ENCODE measurements at places on chromosomes 12 and 14.

GRCh38 chr12:2383325-2384028 lies 330.7 kb downstream of the CACNA1C start:
- DNase-seq: no peak

GRCh38 chr12:28440081-28440608 lies 249.9 kb downstream of the CCDC91 start:
- no peak for DNase-seq

GRCh38 chr12:57823908-57824640 lies 5.5 kb upstream of the AVIL start:
- DNase-seq: no peak

DNA sequence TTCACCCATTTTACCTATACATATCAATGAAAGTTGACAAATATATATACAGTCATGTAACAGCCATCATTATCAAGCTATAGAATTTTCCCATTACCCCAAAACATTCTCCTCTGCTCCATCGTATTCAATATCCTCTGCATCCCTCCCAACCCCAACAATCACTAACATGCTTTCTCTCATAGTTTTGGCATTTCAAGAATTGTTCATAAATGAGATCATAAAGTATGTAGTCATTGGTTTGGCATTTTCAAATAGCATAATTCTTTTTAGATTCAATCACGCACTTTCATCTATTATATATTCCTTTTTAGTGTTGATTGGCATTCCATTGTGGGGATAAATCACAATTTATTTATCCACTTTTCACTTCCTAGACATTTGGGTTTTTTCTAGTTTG lies 866.0 kb upstream of the TMEM132C start:
- no peak for DNase-seq

- no peak for DNase-seq
Observed at GRCh38 chr12:121825041-121825523, 21.3 kb downstream of the SETD1B start.

DNA sequence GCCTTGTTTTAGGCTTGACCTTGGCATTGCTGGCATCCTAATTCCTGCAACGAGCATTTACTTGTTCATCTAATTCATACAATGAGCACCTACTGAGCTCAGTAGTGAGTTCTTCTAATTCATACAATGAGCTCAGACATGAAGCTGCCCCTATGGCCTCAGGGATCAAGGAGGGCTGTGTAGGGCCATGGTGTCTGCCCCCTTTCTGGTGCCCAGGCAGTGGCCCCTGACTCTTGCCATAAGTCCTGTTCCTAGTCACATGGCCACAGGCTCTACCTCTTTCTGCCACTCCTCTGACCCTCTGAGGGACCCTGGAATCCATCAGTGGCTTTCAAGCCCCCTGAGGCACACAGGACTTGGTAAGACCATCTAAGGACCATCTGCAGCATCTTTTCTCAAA lies 148.8 kb downstream of the ZFP36L1 start:
- no peak for DNase-seq

GRCh38 chr12:102052192-102053061 lies 9.4 kb downstream of the WASHC3 start:
- DNase-seq: no peak

- no peak for DNase-seq
Observed at GRCh38 chr12:2835691-2836403, 1.0 kb upstream of the NRIP2 start.

All from substantia nigra (tissue), 51 donors.